A172 (cell line): ENCODE measurements at places on chromosomes 12 and 14.
A peak's percentile ranks its signal among the peaks of the same experiment; 100 is the strongest.

- peak; percentile 29 for DNase-seq
Observed at GRCh38 chr12:42119085-42119633, 25.5 kb downstream of the GXYLT1 start.

GRCh38 chr12:49097381-49097780 lies 2.8 kb upstream of the DHH start:
- DNase-seq = no peak

DNA sequence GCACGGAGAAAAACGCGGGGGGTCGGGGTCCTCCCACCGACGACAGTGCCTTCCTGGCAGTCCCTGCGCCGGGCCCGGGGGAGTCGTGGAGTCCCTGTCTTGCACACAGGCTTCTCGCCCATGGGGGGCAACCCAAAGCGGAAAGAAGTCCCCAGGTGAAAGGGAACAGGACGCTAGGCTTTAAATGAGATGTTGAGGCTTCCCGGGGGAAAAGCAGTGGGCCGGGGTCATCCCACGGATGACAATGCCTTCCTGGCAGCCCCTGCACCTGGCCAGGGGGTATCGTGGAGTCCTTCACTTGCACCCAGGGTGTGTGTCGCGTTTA lies 162.9 kb upstream of the ALG10B start:
- DNase-seq = no peak

GRCh38 chr12:89760783-89761182 lies 52.1 kb upstream of the ATP2B1 start:
- DNase-seq = no peak

DNA sequence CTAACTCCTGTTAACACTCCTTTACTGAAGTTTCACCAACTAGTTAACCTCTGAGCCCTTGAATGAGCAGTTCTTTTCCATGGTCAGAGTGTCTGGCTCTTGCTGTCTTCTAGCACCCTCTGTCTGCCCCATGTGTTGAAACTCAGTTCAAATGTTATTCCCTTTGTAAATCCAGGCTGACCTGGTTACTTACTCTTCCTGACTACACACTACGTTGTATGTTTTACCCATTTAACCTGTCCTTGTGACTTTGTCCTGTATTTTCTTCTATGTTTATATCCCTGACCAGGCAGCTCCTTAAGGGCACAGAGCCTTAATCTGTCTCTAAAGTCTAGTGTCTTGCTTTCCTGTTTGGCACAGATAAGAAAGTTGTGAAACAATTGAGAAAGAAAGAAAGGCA lies 389.0 kb upstream of the RPL10L start:
- peak; percentile 17 for DNase-seq

DNA sequence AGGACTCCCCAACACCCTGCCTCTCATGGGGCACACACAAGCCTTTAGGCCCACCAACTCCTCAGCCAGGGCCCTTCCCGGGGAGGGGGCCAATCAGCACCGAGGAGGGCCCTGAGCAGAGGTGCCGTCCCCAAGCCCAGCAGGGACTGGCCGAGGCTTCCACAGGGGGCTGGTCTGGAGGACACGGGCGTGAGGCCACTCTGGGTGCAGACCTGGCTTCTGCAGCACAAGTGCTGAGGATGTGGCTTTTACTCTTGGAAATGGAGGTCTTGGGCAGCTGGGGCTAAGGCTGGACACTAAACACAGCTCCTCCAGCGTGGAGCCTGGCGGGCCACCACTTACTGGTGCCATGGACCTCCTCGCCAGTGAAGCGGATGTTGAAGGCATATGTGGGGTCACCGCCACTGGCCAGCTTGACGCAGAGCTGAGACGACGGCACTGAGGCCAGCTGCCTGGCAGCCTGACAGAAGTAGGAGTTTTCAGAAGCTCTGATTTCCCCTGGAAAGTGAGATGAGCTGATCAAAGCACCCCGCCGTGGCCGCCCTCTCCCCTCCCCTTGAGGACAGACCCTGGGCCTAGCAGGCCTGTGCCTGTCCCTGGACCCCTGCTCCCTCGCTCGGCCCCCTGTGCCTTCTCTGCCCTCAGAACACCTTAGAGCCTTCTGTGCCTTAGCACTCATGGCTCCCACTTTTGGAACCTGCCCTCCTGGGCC lies 44.0 kb downstream of the TRAFD1 start:
- DNase-seq = no peak

DNA sequence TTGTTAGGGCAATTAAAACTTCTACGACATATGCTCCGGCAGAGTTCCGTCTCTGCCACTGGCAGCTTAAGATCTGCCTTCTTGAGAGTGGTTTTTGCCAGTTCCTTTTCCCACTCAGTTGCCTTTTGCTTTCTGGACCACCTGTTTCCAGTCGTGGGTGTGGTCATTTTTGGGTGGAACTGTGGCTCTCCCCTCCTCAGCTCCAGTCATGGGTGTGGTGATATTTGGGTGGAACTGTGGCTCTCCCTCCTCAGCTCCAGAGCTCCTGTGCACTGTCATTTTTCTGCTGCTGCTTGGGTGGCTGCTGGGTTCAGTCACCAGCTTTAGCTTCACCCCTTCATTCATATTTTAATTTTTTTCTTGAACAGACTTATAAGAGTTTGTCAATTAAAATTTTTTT lies 25.3 kb downstream of the WDR20 start:
- DNase-seq = no peak
